ENCODE measurements at places on chromosomes 5 and 9.

- no peak for DNase-seq
Measured at GRCh38 chr5:168187614-168188013, 103.8 kb upstream of the WWC1 start.

DNA sequence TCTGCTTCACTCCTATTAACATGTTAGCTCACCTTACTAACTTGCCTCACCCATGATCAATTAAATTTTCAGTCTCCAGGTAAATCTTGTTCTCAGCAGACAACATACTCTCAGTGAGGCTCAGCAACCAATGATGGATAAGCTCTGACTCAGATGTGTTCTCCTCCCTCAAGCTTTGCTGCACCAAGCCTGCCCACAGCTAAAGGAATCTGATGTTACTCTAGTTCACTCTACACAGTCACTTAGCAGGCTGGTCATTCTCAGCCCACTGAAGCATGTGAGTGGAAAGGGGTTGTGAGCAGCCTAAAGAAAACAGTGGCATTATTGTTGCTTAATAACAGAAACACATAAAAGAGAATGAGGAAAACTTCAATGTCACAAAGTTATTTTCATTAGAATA is 37.3 kb upstream of the CTNND2 start:
- DNase-seq: no peak

DNA sequence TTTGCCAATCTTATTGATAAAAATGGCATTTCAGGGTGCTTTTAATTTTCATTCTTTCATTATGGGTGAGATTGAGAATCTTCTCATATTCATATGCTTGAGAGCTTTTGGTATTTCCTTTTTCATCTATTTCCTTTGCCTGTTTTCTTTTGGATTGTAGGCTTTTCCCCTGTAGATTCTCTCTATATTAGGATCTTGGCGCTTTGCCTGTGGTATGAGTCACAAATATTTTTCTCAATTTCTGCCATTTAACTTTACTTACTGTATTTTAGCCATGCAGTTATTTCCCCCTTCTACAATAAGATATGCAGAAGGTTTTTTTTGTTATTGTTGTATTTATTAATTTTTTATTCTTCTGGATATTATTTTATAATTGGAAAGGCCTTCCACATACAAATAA is 21.5 kb upstream of the KLF9 start:
- DNase-seq: no peak

DNA sequence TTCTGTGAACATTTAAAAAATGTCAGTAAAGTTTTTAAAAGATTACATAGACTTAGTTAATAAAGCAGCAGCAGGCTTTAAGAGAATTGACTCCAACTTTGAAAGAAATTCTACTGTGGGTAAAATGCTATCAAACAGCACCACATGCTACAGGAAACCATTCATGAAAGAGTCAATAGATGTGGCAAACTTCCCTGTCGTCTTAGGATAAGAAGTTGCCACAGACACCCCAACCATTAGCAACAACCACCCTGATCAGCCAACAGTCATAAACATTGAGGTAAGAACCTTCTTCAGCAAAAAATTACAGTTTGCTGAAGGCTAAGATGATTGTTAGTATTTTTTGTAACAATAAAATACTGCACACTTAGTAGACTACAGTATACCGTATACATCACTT is 278.2 kb downstream of the CSNK1G3 start:
- DNase-seq: no peak

- no peak for DNase-seq
Measured at GRCh38 chr5:76162335-76162734, 79.2 kb downstream of the SV2C start.

GRCh38 chr5:7828269-7828668 is 22.7 kb downstream of the CFAP90 start:
- DNase-seq: no peak

- no peak for DNase-seq
Measured at GRCh38 chr9:26308328-26308727, 584.3 kb downstream of the CAAP1 start.

DNA sequence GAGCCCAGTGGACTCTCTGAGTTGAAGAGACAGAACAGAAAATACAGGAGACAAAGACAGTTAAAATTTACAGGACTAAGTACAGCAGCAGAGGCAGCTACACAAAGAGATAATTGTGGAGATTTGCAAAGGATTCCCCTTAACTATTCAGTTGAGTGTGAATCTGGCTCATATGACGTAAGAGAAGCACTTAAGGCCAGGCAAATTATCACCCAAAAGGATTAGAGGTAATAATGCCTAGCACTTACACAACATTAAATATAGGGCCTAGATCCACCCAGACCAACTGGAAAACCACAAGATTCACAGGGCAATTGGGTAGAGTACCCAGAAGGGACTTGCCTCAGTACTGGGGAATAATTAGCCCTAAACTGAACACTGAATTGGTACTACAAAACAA is 41.3 kb downstream of the ADAMTS6 start:
- DNase-seq: no peak

- no peak for DNase-seq
Measured at GRCh38 chr9:79395755-79396154, 176.0 kb upstream of the TLE4 start.

- DNase-seq: no peak
Measured at GRCh38 chr5:141878186-141878710, at the start of gene PCDH1. PCDH1 (minus strand) TSS chr5:141878410; CDS start chr5:141878262, 148 bp downstream.

- no peak for DNase-seq
Measured at GRCh38 chr5:64165500-64166200, at the start of gene RNF180. RNF180 (plus strand) TSS chr5:64165843; CDS start chr5:64200808, 34,965 bp downstream.

GRCh38 chr5:144390133-144390532 is 219.5 kb downstream of the KCTD16 start:
- DNase-seq: no peak

DNA sequence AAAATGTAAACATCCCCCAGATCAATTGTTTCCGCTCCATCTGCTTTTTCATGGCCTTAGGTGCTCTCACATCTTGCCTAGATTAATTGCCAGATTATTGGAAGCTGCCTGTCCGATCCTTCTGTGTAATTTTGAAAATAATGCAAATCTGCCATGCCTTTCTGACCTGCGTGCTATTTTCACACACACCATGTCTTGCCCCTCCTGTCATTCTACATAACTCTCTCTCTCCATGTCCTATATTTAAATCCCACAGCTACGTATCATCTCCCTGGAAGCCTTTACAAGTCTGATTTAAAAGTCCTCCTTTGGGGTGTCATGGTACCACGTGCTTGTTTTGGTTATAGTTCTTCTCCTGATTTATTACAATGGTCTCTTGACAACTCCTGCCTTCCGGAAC is 247.6 kb upstream of the ELAVL2 start:
- no peak for DNase-seq

DNA sequence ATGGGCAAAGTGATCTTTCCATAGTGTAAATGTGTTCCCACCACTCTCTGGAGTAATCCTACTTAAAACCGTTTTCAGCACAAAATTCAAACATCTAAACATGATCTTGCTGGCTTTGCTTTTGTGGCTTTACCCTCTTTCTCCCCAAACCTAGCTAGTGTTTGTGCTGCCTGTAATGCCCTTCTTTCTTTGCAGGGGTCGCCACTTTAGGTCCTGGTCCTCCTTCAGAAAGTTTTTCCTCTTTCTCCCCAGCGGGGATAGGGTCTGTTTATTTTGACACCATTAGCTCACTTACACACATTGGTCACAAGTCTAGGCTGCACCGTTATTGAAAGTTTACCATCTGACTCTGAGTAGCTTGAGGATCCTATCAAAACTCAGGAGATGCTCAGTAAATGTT is 736 bp upstream of the HSD17B4 start:
- no peak for DNase-seq

- DNase-seq: no peak
Measured at GRCh38 chr5:83472213-83472507, 616 bp downstream of the VCAN start.

DNA sequence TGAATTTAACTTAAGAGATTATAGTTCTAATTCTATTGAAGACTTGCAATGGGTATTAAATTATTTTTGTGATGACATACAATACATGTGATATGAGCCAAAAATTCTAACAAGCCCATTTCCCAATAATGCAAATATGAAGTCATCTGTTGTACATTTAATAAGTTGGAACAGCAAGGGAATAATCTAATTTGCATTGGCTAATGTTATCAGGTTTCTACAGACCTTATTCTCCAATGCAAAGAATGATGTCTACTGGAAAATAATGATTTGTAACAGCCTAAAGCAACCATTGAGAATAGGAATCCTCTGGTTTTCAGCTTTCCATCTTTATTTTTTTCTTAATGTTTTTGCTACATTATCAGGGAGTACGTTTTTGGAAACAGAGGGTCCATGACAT is 89.1 kb upstream of the MINAR2 start:
- no peak for DNase-seq

GRCh38 chr9:127492616-127493015 is 41.3 kb downstream of the LRSAM1 start:
- no peak for DNase-seq

GRCh38 chr5:177531209-177531940 is 14.6 kb upstream of the DDX41 start:
- DNase-seq: no peak

GRCh38 chr5:56624751-56625150 is 190.6 kb upstream of the MAP3K1 start:
- DNase-seq: no peak

DNA sequence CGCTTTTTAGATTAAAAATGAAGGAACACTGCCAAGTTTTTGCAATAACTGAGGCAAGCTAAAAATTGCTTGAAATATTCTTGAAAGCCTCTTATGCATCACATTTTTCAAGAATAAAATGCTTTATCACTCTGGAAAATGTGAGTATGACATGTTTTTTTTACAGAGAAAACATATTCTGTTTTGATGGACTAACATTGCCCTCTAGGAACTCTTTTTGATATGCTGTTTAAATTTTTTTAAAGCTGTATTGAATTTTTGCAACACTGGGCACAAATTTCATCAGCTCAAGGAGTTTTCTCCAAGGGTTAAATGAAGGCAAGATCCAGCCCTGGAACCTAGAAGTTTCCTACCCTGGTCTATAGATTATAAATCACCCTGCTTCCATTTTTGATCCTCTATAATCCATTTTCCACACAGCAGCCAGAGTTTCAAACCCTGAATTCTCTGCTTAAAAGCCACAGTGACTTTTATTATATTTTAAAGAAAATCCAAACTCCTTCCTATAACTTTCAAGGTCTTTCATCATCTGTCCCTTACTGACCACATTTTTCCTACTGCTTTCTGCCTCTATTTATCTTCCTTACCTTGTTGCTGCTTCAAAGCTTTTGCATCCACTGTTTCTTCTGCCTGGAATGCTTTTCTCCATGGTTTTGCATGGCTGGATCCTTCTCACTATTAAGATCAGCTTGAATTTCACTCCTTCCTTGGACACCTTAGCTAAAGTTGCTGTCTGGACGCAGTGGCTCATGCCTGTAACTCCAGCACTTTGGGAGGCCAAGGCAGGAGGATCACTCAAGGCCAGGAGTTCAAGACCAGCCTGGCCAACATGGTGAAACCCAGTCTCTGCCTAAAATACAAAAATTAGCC is 60.9 kb downstream of the IL31RA start:
- peak; percentile 20 for DNase-seq

- no peak for DNase-seq
Measured at GRCh38 chr9:20199111-20199510, 410.3 kb upstream of the SLC24A2 start.

- DNase-seq: no peak
Measured at GRCh38 chr5:109053995-109054417, 306.3 kb downstream of the FER start.

DNA sequence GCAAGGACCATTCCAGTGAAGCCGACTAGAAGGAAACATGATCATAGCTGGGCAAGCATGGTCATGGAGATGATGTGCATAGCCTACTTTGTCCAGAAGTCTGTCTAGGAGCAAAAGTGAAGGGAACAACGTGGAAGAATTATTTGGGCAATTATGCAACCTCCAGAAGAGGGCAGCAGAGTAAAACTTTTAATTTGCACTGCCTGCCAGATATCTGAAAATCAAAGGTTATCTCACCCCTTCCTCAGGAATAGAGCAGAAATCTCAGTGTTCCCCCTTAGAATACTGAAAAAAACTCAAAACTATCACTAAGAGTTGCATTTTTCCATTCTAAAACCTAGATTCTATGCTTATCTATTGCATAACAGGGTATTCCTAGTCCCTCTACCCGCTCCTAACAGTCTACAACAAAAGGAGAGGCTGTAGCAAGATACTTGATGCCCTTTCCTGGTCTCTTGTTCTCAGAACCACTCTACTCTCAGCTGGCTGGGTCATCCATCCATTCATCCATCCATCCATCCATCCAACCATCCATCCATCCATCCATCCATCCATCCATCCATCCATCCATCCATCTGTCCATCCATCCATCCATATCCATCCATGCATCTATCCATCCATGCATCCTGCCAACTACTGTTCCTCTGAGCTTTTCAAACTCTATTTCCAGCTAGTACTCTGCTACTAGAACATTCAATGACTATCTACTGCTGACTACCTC is 8.4 kb upstream of the SETD9 start:
- DNase-seq: no peak

DNA sequence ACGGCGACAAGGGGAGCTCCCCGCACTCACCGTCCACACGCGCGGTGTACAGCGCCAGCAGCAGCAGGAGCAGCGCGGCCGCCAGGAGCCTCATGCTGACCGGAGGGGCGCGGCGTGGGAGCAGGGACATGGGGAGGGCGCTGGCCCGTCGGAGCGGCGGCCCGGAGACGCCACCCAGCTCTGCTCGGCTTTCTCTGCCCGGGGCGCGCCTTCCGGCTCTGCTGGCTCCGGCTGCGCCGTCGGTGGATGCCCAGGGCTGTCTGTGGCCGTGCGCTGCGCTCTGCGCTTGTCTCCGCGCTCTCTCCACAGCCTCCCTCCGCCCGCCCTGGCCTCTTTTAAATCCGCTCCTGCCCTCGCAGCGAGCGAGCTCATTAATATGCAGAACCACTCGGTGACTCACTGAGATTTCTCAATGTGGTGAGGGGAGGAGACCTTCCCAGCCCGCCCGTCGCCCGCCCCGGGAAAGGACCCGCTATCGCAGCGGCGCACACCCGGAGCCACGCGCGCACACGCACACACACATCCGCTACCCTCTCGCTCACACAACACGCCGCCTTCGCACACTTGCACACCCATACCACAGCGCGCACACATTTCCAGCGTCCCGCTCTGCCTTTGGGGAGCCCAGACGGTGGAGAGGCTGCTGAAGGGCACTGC is at the start of gene CXCL14:
Gene CXCL14, minus strand, starts transcription at position 307 of the 657 bp plus-strand sequence. Its CDS starts 213 bp downstream, at position 94.
- DNase-seq: peak; percentile 25

DNA sequence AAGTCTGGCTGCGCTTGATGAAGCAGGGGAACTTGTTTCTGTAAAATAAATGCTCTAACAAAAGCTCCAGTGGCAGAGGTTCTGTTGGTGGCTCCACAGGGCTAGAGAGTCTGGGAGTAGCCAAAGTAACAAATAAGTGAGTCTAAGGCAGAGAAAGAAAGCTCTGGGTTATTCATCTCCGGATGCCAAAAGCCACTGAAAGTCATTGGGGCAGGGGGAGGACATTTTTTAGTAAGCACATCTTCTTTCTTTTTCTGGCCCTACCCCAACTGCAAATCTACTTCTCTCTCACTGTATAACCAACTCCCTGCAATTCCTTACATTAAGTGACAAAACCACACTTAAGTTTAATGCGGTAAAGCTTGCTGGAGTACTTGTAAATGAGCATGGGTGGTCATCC is 141.6 kb downstream of the INSYN2B start:
- no peak for DNase-seq

- no peak for DNase-seq
Measured at GRCh38 chr5:19240170-19240569, 747.8 kb downstream of the CDH18 start.

GRCh38 chr9:83062651-83063527 is at the start of gene RASEF:
RASEF (minus strand) TSS chr9:83063142; CDS start chr9:83062867, 275 bp downstream.
- no peak for DNase-seq

- DNase-seq: peak; percentile 4
Measured at GRCh38 chr5:5158472-5158895, 18.4 kb downstream of the ADAMTS16 start.

Measured in AG09309 (cell line).